ENCODE measurements at places on chromosomes 3 and 15.

DNA sequence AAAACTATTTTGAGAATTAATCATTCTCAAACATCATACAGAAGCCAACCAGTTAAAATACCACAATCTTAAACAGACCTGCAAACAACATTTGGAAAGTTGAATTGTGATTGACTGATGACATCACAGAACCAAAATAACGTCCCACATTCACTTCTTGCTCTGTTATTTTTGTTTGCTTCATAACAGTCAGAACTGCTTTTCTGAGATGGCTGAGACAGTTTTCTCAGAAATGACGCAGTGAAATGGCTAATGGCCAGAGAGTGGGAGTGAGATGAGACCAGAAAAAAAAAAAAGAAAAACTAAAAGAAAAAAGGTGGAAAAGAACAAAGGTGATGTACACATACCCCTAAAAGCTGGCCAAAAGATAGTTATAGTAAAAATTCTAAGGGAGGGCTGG is 1061.2 kb downstream of the FHIT start:
- no peak for DNase-seq

GRCh38 chr3:51637144-51637940 is 33.7 kb upstream of the TEX264 start:
- no peak for DNase-seq

DNA sequence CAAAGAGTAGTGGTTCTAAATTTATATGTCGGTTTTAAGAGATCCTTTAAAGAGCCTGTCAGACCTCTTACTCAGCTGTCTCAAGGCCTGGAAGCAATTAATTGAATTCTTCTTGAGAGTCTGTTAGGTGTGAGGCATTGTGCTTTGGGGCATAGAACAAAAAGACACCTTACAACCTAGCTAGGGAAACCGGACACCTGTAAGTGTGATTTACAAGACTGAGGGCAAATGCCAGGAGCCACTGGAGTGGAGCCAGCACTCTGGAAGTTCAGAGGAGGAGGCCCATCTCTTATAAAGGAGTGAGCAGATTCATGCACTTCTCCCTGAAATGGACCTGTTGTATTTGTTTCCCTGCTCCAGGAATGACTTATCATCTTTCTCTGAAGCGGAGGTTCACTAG is 97.7 kb upstream of the NUDT16 start:
- DNase-seq = peak; percentile 46

DNA sequence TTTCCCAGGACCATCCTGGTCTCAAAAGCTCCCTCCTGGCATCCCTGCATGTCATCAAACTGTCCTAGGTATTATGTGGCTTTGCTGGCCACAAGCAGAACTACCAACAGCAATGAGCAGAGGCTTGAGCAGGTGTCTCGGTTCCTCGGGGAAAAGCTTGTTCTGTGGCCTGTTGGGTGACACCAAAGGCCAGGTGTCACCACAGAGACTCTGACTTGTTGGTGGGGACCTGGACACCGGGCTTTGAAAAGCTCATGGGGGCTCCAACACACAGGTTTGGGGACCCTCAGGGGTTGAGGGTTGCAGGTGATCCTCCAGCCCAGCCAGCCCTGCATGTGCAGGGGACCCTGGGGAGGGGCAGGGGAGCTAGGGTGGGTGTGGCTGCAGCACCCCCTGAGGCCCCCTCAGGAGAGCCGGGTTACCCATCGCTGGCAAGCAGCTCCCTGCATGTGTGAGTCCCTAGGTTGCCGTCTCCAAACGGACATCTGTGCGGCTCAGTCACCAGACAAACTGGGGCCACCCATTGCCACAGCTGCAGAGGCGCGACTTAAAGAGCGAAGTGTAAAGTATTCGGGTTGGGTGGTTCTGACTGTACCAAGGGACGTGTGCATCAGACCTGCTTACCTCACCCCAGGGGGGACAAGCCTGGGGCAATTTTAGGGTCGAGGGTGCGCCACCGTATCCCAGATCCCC is 140.1 kb downstream of the CHSY1 start:
- DNase-seq = no peak

GRCh38 chr3:52714335-52715302 is 8.7 kb downstream of the SPCS1 start:
- DNase-seq = peak; percentile 65

DNA sequence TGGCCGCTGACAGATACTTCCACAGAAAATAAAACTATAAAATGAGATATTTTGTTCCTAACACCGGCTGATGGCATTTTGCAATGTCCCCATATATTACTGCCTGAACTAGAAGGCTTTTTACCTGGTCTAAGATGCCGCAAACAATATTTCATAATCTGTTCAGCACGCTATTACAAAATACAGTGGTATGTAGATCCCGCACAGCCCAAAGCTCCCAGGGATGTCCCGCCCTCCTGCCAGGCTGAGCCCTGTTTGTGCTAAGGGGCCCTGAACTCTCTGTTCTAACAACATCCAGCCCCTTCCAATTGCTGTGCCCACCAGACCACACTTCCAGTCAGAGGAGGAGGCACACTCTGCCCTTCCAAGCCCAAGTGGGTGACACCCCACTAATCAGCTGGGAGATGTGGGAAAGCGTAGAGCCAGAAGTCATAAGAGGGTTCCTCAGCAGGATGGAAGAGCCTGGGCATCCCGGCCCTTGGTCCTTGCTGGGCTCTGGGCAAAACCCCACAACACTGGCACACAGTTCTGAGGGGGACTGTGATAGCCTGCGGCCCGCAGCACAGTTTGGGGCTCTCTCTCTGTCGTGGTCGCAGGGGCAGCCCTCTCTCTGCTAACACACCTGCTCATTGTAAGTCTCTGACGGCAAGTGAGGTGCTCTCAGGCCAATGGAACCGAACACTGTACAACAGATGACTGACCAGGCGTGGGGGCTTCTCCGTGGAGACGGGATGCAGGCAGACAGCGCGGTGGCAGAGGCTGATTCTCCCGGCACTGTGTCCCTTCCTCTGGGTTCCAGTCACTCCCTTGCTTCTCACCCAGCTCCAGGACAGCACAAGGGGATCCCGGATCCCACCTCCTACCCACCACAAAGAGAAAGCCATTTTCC is 55.2 kb downstream of the PCSK6 start:
- no peak for DNase-seq

- no peak for DNase-seq
Measured at GRCh38 chr15:51536965-51537574, 85.5 kb downstream of the DMXL2 start.

- no peak for DNase-seq
Measured at GRCh38 chr15:22989576-22990477, 9.7 kb upstream of the CYFIP1 start.

DNA sequence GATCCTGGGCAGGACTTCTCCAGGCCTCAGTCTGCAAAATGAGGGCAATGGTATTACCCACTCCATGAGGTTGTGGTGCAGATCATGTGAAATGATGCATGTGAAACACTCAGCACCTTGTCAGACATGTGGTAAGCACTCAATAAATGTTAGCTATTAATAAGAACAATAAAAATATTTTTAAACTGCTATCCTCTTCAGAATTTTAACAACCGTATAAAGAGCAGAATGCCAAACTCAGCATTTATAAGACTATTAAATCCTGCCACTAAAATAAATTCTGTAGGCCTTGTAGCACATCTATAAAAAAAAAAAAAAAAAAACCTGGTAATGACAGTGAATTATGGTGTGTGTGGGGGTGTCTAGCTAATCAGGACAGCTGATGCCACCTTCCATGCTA is 213.9 kb upstream of the UMPS start:
- DNase-seq = no peak

GRCh38 chr3:66991459-66991858 is 6.6 kb upstream of the KBTBD8 start:
- DNase-seq = no peak

DNA sequence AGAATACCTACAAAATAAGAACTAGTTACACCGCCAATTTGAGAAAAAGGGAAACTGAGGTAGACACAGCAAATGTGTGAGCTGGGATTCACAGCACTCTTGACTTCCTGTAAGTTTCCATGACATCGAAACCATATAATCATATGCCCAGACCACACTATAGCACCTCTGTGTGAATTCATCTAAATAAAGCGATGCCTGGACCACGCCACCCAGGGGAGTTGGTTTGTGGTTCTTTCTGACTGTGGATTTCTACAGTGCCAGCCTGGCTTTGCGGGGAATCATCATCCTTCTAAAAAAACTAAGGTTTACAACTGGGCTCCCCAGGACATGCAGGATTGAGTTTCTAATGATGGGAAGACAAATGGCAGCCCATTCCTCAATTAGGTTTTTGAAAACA is 23.5 kb upstream of the CA12 start:
- no peak for DNase-seq

DNA sequence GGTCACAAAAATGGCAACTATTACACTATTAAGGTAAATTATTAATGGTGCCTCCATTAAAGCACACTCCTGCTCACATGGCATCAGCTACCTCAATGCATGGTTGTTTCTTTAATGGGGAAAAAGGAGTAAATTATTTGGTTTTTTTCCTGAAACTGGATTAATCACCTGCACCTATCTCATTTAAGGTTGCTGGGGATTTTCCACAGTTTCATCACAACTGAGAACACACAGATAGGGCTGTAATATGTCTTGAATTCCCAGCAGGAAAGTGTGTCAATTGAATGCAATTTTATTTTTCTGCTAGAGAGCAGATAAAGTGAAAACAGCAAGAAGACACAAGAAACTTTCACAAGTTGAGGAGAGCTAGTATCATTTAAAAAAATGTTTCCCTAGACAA is 36.4 kb downstream of the RFTN1 start:
- DNase-seq = no peak

GRCh38 chr15:52960283-52960682 is 170.1 kb upstream of the ONECUT1 start:
- no peak for DNase-seq

DNA sequence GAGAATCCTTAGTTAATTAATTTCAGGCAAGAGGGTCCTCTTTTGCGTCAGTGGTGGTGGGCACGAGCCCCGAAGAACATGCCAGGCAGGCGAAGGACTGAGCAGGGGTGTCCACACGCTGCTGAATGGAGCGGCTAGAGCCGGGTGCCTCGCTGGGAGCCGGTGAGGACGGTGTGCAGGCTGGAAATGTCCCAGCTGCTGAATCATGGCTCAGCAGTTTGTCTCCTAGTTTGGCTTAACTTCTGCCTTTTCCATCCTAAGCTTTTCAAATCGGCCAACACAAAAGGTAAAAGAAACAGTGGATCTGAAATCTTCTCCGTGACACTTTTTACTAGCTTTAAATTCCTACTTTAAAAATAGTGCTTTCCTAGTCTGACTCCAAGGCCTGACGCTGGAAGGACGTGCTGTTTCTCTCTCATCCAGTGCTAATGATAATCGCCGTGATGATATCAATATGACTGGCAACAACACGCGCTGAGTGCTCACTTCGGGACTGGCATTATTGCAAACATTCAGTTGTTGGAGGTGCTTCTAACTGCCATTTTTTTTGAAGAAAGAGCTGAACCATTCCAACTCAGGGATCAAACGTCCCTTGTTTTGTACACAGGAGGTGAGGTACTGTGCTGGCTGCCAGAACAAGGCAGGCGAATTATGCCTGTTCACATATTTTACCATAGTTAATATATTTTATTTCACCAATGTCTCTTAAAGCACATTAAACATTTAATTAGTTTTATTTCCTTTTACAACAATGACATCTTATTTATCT is 19.8 kb downstream of the PCSK6 start:
- DNase-seq = no peak

DNA sequence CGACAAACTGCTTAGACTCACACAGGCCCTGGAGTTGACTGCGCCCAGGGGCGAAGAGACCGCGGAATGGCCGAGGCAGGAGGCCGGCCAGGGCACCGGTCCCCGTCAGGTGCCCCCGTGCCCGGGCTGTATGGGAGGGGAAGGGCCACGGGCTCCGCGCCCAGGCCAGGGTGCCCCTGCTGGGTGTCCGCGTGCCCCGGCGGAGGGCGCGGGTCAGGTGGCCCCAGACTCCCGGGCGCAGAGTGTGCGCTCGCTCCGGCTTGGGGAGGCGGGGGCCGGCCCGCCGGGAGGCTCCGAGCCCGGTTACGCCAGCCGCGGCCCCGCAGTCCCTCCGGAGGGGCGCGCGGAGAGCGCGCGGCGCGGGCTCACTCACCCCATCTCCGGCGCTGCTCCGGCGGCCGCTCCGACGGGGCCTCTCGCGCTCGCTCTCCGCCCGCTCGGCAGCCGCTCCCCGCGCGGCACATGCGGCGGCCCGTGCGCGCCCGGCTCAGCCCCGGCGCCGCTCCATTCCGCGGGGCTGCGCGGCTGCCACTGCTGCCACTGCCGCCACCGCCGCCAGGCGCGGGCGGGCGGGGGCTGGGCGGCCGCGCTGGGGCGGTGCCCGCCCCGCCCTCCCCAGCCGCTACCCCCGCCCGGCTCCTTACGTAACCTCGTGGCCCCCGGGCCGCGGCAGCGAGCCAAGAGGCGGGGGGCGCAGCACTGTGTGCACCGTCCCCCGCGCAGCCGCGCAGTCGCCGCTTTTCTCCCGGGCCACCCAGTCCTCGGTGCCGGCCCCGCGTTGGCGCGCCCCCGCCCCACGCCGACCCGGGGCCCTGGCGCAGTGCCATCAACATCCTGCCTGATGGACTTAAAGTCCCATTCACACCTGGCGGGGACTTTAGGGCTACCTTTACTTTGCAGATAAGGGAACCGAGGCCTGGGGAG is at the start of gene HOMER2:
Gene HOMER2 (minus strand): TSS at position 563 of the 924 bp plus-strand sequence. CDS start 185 bp downstream, at position 378.
- DNase-seq = peak; percentile 71

- DNase-seq = no peak
Measured at GRCh38 chr15:57302640-57303257, 73.6 kb upstream of the CGNL1 start.

DNA sequence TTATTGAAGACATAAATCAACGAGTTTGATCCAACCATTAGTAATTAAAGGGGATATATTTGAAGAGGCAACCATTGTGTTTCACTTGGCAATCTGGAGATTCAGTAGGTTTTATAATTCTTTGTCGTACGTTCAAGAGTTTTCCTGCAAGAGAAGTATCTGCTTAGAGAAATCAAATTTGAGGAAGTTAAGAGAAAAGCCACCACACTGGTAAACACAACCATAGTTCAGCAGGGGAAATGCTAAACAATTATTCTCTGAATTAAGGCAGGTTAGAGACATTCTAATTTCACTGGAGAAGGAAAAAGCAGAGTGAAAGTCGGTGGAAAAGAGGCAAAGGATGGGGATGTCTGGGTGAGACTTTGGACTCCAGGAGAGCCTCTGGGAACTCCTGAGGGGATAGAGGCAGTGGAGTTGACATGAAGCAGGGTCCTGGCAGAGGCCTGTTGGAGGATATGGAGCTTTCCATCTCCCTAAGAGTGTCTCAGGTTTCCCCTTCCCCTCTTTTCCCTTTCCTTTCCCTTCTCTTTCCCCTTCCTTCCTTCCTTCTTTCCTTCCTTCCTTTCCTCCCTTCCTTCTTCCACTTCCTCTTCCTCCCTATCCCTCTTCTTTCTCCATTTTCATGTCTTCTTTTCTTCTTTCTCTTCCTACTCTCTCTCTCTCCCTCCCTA is 26.5 kb downstream of the SPINK8 start:
- DNase-seq = no peak
